ENCODE measurements at places on chromosomes 2 and 18. TPM values are rescaled to one million over a fixed set of nuclear protein-coding genes. Genes with fewer than 3 reads are reported as not detected.

Gene RGPD4
- not detected for total RNA-seq

Gene RAB31
- 79.2 TPM for total RNA-seq

Gene RRM2
- total RNA-seq, result 2.0 TPM

GRCh38 chr2:225008179-225008856, 34.0 kb downstream of the DOCK10 start:
- DNase-seq, result no peak
- peaks cover 5% of the 10 kb centered on the region for H3K4me1 ChIP-seq
- no peaks in the 10 kb centered on the region for H3K36me3 ChIP-seq

DNA sequence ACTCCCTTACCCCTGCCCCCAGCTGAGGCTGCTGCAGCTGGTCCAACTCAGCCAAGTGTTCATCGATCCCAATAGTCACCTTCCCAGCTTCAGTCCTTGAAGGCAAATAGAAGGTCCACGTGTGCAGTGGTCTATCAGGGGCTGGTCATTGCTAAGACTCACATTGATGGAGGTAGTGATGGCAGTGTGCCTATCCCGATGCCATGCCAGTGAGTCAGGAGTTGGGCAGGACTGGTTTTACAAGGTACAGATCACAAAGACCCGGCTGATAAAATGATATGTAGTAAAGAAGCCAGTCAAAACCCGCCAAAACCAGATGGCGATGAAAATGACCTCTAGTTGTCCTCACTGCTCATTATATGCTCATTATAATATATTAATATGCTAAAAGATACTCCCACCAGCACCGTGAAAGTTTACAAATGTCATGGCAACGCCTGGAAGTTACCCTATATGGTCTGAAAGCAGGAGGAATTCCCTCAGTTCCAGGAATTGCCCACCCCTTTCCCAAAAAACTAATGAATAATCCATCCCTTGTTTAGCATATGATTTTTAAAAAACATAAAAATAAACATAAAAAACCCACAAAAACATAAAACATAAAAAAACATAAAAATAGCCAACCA, 2.9 kb upstream of the C2orf80 start:
- H3K27ac ChIP-seq, result no peak overlapping the region
- H3K4me3 ChIP-seq, result no peak overlapping the region
- no peak for DNase-seq
- no peaks in the 10 kb centered on the region for H3K4me1 ChIP-seq
- H3K27me3 ChIP-seq, result no peaks in the 10 kb centered on the region

DNA sequence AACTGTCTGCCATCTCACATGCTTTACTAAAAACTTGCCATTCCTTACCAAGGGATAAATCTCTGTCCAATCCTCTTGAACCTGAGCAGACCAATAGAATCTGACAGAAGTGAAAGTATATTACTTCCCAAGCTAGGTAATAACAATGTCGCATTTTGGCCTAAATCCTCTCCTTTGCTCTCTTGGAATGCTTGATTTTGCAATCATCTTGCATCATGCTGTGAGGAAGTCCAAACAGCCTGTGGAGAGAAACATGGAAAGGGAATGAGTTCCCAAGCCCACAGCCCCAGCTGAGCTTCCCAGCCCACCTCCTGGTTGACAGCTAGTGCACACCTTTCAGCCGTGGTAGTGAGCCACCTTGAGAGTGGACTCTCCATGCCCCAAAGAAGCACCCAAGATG, 540.6 kb downstream of the STK39 start:
- H3K27me3 ChIP-seq, result no peaks in the 10 kb centered on the region
- H3K4me1 ChIP-seq, result no peaks in the 10 kb centered on the region
- H3K27ac ChIP-seq, result no peak overlapping the region
- H3K4me3 ChIP-seq, result no peak overlapping the region
- no peak for DNase-seq

- no peak for DNase-seq
- peaks cover 4% of the 10 kb centered on the region for H3K4me1 ChIP-seq
- H3K27me3 ChIP-seq, result no peaks in the 10 kb centered on the region
- no peak overlapping the region for H3K4me3 ChIP-seq
- no peaks in the 10 kb centered on the region for H3K36me3 ChIP-seq
Measured at GRCh38 chr2:134347756-134348155, 93.9 kb downstream of the MGAT5 start.

- no peaks in the 10 kb centered on the region for H3K4me1 ChIP-seq
- H3K27me3 ChIP-seq, result no peaks in the 10 kb centered on the region
- no peak for DNase-seq
- H3K36me3 ChIP-seq, result no peaks in the 10 kb centered on the region
- no peak overlapping the region for H3K4me3 ChIP-seq
Measured at GRCh38 chr2:21142149-21142548, 18.4 kb downstream of the TDRD15 start.

Data from adrenal gland (tissue), 19 donors.